Thoracic aorta (tissue), 2 donors: ENCODE measurements at places on chromosomes 2 and 18. TPM values are rescaled to one million over a fixed set of nuclear protein-coding genes. Genes with fewer than 3 reads are reported as not detected.

TUBA4B gene
- total RNA-seq: not detected

EIF2B4 gene
- total RNA-seq: 55.4 TPM

ALMS1 gene
- total RNA-seq: 30.7 TPM

SERPINB3 gene
- not detected for total RNA-seq

ADAM23 gene
- total RNA-seq: 4.5 TPM

ALPI gene
- not detected for total RNA-seq

MAL gene
- not detected for total RNA-seq

IL1R1 gene
- total RNA-seq: 65.1 TPM

IL1RL1 gene
- total RNA-seq: 32.8 TPM

GKN1 gene
- total RNA-seq: 20.7 TPM

MTCL1 gene
- 9.9 TPM for total RNA-seq

TMEM17 gene
- 2.7 TPM for total RNA-seq

DBI gene
- total RNA-seq: 63.8 TPM

RAB6C gene
- total RNA-seq: not detected

OTOS gene
- not detected for total RNA-seq

RNF181 gene
- 124 TPM for total RNA-seq

POMC gene
- 1.2 TPM for total RNA-seq

DNER gene
- total RNA-seq: 3.3 TPM

CFAP65 gene
- not detected for total RNA-seq

CYP26B1 gene
- total RNA-seq: 6.0 TPM

GNAL gene
- 4.2 TPM for total RNA-seq

MAIP1 gene
- 4.2 TPM for total RNA-seq

UNC80 gene
- total RNA-seq: not detected

SLC5A7 gene
- 0.14 TPM for total RNA-seq

NR4A2 gene
- total RNA-seq: 11.5 TPM

TRMT61B gene
- 6.0 TPM for total RNA-seq

EHBP1 gene
- total RNA-seq: 67.7 TPM

MEP1B gene
- not detected for total RNA-seq

RETSAT gene
- 37.4 TPM for total RNA-seq

PAIP2B gene
- total RNA-seq: 3.3 TPM

CACNB4 gene
- total RNA-seq: 5.6 TPM

CD8B2 gene
- not detected for total RNA-seq

LONRF2 gene
- 7.0 TPM for total RNA-seq

LDLRAD4 gene
- 135 TPM for total RNA-seq

CHMP1B gene
- 59.8 TPM for total RNA-seq

CEP192 gene
- total RNA-seq: 27.2 TPM

TCF23 gene
- total RNA-seq: not detected

INHBB gene
- total RNA-seq: 2.8 TPM

C2orf66 gene
- total RNA-seq: not detected

ITGB6 gene
- not detected for total RNA-seq

SGPP2 gene
- 0.28 TPM for total RNA-seq

G6PC2 gene
- not detected for total RNA-seq

TPO gene
- total RNA-seq: 24.1 TPM

SCN3A gene
- 6.0 TPM for total RNA-seq

RND3 gene
- 119 TPM for total RNA-seq

SLC30A3 gene
- 8.5 TPM for total RNA-seq

STAT4 gene
- 6.6 TPM for total RNA-seq
